SK-N-SH (cell line): ENCODE measurements at places on chromosomes 7 and 10. TPM values are rescaled to one million over a fixed set of nuclear protein-coding genes. Genes with fewer than 3 reads are reported as not detected.

DNA sequence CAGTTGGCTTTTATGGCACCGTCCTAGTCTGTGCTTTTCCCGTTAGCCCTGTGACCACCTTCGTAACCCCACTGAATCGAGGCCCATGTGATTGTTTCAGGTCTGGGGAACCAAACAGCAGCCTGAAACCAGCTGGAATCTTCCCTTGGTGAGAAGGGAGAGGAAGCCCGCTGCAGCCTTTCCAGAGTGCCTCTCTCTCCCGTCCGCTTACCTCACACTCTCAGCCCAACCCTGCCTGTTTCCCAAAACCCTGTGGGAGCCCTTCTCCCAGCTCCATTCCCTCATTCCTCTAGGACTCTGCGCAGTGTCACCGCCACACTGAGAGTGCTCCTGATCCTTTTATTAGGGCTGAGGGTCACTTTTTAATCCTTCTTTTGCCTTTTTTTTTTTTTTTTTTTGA is 139.6 kb downstream of the WDR37 start:
- H3K27me3 ChIP-seq, result no peaks in the 10 kb centered on the region
- peaks cover 10% of the 10 kb centered on the region; the same call in 1 of the 2 replicates for H3K4me1 ChIP-seq
- no peaks in the 10 kb centered on the region for H3K36me3 ChIP-seq
- no peak overlapping the region for H3K27ac ChIP-seq
- DNase-seq, result no peak

Gene MMRN2
- 0.02 and 0.05 TPM in 2 replicates for polyA plus RNA-seq

DNA sequence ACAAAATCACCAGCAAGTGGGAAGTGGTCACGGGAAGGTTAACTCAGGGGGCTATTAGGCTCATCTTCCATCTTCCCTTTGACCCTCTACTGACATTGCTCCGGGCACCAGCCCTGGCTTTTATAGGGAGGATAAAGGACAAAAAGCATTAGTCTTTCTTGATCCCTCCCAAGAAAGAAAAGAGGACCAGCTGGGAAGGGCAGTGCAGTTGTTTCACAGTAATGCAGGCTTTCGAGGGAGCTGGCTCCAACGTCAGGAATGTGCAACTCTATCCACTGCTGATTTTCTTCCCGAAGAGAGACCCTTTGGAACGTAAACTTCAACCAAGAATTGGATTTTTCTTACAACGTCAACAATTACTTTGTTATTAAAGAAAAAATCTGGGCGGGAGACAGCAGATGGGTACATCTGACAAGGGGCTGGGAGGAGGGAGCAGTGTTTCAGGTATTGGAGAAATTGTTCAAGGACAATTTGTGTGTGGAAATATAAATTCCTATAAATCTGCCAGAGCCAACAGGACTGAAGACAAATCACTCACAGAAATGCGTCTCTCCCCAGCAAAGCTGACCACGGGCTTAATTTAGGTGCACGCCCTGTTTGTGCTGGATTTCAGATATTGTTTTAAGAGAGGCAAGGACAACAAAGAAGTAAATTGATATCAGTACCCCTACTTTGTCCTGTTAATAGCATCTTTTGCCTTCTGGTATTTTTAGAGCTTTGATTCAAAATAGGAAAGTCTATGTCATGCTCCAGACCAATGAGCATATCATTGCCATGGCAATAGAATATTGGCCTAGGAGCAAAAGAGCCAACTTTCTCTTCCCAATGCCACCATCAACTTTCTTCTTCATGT is 23.4 kb upstream of the ARID5B start:
- no peak overlapping the region for H3K4me3 ChIP-seq
- H3K4me1 ChIP-seq, result no peaks in the 10 kb centered on the region; the same call in none of the 2 replicates
- no peak for DNase-seq

GRCh38 chr7:116328161-116328560 is 117.8 kb downstream of the TES start:
- H3K27ac ChIP-seq, result peak overlapping the region; percentile 65
- no peaks in the 10 kb centered on the region for H3K27me3 ChIP-seq
- no peak for DNase-seq
- peaks cover 23% of the 10 kb centered on the region for H3K4me1 ChIP-seq

- H3K4me1 ChIP-seq, result no peaks in the 10 kb centered on the region
- no peak overlapping the region for H3K4me3 ChIP-seq
- no peaks in the 10 kb centered on the region for H3K36me3 ChIP-seq
- no peaks in the 10 kb centered on the region for H3K27me3 ChIP-seq
- no peak overlapping the region for H3K27ac ChIP-seq
These were observed 124.5 kb upstream of the RHOBTB1 start for GRCh38 chr10:61068471-61068870.

GRCh38 chr7:85587785-85588184 is 400.9 kb upstream of the SEMA3D start:
- H3K4me1 ChIP-seq, result peaks cover 10% of the 10 kb centered on the region; the same call in 1 of the 2 replicates
- no peak for DNase-seq
- no peaks in the 10 kb centered on the region for H3K27me3 ChIP-seq
- H3K4me3 ChIP-seq, result no peak overlapping the region
- H3K27ac ChIP-seq, result no peak overlapping the region
- H3K36me3 ChIP-seq, result no peaks in the 10 kb centered on the region
